ENCODE measurements at places on chromosomes 11 and 22.
A peak's percentile ranks its signal among the peaks of the same experiment; 100 is the strongest.

- no peak for DNase-seq
Measured at GRCh38 chr11:121892131-121892681, 223.8 kb downstream of the BLID start.

- DNase-seq: no peak
Measured at GRCh38 chr11:1877211-1878136, 14.2 kb downstream of the PRR33 start.

GRCh38 chr11:44000731-44001130 is 47.0 kb upstream of the ACCSL start:
- DNase-seq: no peak

DNA sequence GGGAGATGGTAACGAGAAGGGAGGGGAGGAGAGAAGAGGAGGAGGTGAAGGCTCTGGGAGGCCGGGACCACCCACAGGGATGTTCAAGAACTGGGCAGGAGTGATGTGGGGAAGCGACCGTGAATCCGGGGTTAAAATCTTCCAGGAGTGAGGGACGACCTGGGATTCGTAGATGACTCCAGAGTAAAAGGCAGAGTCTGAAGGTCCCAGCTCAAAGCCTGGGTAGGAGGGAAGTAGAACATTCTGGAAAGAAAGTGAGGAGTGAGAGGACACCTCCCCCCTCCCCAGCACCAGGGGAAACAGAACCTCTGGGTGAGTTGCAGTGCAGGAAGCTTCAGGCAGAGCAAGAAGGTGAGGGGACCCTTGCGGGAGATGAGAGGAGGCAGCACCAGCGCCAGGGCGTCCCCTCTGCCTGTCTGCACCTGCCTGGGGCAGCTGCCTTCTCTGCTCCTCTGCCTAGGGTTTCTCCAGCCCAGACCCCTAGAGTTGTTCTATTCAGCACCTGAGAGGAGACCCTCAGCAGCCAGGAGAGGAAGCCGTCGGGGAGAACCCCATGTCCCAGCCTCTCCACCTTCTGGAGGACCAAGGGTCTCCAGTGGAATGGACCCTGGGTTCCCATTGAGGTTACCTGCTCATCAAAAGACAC is 49.7 kb downstream of the LINC01488 start:
- DNase-seq: no peak

DNA sequence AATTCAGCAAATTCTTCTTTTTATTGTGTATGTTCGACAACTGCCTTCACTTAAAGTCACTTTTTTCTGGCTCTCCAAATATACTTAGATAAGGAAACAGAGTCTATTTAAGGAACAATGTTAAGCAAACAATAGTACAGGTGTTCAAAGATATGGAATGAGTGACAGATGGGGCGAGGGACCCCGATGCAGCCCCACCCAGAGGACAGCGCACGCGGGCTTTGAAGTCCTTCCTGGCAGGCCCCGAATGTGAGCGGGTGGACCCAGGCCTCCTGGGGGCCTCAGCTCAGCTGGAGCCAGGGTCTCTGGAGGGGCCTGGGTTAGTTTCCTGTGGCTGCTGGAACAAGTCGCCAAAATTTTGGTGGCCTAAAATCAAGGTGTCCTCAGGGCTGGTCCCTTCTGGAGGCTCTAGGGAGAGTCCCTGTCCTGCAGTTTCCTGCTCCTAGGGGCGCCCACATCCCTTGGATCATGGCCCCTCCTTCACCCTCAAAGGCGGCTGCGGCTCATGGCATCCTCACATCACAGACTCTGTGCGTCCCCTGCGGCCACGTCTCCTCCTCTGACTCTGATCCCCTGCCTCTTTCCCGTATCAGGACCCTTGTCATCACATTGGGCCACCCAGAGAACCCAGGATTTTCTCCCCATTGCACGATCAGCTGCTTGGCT is 40.6 kb upstream of the KCNQ1OT1 start:
- DNase-seq: no peak

DNA sequence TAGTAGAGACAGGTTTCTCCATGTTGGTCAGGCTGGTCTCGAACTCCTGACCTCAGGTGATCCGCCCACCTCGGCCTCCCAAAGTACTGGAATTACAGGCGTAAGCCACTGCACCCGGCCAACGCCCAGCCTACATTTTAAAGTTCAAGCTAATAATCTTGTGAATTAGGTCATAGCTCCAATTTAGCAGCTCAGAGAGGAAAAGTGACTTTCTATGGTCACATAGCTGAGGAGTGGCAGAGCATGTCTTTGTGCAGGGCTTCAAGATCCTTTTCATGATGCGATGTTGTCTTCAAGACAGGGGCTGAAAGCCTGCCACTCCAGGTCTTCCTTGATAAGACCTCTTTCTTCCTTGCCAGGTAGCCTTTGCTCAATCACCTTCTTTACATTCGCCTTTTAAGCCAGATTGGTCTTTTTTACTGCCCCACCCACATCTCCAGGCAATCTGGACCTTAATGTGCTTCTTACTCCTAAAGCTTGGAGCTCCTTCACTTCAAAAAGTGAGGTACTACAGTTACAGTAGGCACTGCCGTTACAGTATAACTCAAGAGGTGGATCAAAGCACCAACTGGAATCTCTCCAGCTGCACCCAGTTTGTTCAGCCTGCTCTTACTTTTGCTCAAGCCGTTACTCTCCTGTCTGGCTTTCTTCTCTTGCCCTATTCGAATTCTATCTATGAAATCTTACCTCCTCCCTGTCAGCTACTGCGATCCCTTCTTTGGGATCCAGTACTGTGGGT is 18.2 kb downstream of the YWHAH start:
- no peak for DNase-seq

GRCh38 chr22:41117127-41117965 is 25.0 kb downstream of the EP300 start:
- DNase-seq: no peak

GRCh38 chr11:22792497-22792896 is 37.1 kb downstream of the SVIP start:
- peak; percentile 58 for DNase-seq

- DNase-seq: no peak
Measured at GRCh38 chr11:35419184-35419829, at the start of gene SLC1A2. Gene SLC1A2 (minus strand): TSS chr11:35419558. CDS start chr11:35418966, 592 bp downstream.

- DNase-seq: no peak
Measured at GRCh38 chr22:42346722-42347121, 76.3 kb upstream of the TCF20 start.

- DNase-seq: no peak
Measured at GRCh38 chr22:29197096-29197495, 8.6 kb upstream of the EMID1 start.

DNA sequence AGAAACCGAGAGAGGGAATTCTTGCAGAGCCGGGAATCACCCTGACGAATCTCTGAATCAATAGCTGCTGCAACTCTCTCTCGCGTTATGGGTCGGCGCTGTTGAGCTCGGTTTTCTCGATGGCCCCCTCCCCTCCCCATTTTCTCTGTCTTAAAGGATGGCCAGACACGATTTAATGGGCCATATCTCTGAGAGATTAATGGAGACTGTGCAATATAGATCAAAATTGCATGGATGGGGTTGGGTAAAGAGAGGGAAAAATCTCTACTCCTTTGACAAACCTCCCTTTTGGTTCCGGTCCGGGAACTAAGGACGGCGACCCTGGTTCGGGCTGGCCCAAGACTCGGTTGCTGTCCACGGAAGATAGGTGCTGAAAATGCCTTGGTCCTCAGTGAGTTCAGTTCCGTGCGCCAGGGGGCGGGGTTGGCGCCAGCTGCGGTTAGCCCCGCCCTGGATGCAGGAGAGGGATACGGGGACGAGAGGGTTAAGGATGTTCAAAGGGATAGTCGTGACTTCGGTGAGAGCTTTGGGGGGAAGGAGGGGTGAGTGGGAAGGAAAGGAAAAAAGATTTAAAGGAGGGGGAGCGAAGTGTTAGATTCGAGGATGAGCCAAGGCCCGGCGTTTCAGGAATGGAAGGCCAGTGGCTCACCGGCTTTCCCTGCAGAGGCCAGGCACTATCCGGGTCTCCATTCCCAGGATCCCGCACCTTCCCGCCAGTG is 103.6 kb upstream of the HSD17B12 start:
- no peak for DNase-seq

- no peak for DNase-seq
Measured at GRCh38 chr11:76629853-76630599, 40.5 kb downstream of the LRRC32 start.

DNA sequence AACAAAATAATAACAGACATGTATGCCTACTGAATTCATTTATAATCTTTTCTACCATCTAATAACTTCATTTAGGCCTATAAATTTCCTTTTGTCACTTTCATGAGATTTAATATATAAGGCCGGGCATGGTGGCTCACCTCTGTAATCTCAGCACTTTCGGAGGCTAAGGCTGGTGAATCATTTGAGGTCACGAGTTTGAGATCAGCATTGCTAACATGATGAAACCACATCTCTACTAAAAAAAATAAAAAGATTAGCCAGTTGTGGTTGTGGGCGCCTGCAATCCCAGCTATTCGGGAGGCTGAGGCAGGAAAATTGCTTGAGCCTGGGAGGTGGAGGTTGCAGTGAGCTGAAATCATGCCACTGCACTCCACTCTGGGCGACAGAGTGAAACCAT is 14.2 kb upstream of the NTM start:
- DNase-seq: no peak

DNA sequence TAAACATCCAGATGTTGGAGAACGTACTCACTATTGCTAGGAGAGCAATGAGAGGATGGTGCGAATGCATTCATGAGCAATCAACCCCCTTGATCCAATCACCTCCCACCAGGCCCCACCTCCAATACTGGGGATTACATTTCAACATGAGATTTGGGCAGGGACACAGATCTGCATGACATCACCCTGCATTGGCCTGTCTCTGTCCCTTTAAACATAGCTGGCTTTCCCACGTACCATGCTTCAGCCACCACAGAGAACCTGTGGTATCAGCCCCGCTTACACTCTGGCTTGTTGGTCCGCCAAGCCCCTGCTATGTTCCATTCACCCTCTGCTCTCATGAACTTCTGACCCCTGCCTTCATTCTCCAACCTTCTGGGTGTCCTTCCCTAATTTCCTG is 157.5 kb upstream of the E2F8 start:
- no peak for DNase-seq

GRCh38 chr11:62387381-62387780 is 31.5 kb upstream of the SCGB1A1 start:
- no peak for DNase-seq

GRCh38 chr22:41914611-41915034 is 251 bp downstream of the SHISA8 start:
- DNase-seq: no peak

- no peak for DNase-seq
Measured at GRCh38 chr22:50217543-50218152, 16.8 kb downstream of the SELENOO start.

DNA sequence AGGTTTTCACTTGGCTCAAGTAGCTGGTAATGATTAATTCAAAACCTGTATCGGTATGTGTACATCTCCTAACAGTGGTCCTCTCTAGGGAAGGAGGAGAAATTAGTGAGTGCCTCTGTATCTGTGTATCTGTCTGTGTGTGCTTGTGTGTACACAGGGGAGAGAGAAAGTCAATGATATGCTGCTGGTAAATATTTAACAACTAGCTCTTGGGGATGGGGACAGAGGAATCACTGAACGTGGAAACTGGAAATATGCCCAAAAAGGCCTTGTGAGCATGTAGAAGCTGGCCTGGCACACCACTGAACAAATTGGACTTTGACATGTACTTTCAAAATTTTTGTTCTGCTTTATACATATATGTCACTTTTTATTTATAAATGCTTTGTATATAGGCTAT is 214.0 kb upstream of the SYN3 start:
- DNase-seq: no peak

GRCh38 chr22:32831584-32831983 is 30.1 kb downstream of the TIMP3 start:
- DNase-seq: no peak

DNA sequence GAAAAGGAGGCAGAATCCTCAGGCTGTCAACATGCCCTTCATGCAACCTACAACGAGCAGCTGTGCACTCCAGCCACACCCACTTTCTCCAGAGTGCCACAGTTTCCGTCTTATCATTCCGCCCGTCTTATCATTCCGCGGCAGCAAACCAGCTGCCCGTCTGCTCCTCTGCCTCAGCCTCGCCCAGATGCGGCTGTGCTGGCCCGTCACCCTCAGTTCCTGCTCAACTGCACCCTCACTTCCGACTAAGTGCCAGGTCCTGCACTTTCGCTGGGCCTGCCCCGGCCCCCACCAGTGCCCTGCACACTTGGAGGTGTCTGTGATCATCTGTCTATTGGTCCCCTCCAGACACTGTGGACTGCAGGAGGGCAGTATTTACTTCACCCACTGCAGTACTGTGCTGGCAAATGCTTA is 43.7 kb downstream of the MICAL3 start:
- no peak for DNase-seq

DNA sequence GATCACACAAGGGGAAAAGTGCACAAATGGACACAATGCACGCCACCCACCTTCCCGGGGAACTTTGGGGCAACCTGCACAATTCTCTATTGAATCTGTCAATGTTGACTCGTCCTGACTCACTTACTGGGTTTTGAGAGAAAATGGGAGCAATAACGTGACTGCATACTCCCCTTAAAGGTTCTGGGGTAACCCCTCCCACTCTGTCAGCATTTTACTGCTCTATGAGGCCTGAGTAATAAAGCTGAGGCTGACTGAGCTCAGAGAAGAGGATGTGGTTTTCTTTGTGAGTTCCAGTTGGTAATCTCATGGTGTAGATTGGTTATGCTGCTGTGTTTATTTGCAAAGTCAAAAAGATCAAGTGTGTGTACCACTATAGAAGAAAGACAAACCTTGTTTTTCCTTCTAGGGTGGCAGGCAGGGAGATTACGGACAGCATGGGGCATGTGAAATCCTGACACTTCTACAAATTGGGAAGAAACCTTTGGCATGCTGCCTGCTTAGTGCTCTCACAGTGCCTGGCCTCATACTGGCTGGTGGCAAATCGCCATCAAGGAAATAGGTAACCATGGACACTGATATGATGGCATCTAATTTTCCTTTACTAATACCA is 16.1 kb upstream of the APOA1 start:
- peak; percentile 88 for DNase-seq

DNA sequence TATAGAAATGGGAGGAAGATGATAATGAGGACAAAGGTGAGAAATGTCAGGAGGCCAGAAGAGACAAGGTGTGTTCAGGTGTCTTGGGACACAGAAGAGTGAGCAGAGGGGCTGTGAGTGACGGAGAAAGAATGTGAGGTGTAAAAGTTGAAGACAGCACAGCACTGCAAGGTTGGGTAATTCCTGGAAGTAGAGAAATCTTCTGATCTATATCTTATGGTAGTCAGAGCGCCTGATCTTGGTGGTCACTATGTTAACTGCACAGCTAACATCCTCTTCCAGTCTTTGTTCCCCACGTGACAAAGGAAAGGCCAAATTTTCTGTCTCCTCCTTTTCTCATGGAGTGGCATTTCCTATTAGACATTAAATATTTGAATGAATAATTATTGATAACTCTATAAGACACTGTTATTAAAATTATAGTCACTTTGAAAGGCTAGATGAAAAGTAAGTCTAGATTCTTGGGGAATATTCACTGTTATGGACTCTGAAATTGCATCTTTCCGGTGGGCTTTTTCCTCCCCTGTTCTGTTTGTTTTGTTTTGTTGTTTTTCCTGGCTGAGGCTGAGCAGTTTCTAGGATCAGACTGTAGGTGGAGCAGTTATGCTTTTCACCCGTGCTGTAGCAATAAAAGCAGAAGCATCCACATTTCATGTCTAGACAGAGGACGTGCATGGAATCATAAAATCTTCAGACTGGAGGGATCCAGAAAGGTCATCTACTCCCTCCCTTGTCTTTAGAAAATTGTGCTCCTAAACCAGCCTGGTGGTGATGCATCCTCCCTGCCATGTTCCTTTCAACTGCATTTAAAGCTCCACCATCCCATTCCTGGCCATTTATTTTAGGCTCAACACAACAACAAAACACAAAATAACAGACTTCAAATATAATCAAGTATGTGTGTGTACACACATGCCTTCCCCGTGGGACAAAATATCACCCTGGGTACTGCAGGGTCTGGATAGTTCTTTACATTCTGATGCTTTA is 26.6 kb downstream of the SC5D start:
- DNase-seq: peak; percentile 10
